Mesenchymal stem cell (in vitro differentiated cells and primary cell): ENCODE measurements at places on chromosomes 5 and 9.

- peak; percentile 73 for DNase-seq
These were observed 1922.1 kb upstream of the WWC1 start for GRCh38 chr5:166369346-166369745.

DNA sequence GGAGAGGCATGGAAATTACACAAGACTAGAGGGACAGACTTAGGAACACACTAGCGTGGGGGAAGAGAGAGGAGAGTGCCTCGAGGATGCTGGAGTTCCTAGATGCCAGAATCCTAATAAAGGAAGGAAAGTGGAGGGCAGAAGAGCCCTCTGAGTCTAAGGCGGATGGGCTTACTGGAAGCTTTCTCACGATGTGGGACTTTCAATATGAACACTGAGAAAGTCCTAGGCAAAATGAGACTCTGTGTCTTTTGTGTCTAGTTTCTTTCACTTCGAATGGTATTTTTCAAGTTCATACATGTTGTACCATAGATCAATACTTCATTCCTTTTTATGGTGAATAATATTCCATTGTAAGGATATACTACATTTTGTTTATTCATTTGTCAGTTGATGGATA, 239.4 kb downstream of the NSG2 start:
- no peak for DNase-seq

- peak; percentile 96 for DNase-seq
These were observed 29.9 kb downstream of the CSF2 start for GRCh38 chr5:132103332-132103951.

DNA sequence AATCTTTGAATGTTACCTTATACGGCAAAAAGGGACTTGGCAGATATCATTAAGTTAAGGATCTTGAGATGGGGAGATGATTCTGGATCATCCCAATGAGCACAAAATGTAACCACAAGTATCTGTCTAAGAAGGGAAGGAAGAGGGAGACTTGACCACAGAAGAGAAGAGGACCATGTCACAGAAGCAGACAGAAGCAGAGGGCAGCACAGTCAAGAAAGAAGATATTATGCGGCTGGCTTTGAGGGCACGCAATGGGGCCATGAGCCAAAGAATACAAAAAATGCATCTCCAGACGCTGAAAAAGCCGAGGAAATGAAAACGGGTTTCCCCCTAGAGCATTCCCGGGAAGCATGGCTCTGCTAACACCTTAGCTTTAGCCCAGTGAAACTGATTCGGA, 225.3 kb downstream of the NR2F1-AS1 start:
- DNase-seq, result no peak

DNA sequence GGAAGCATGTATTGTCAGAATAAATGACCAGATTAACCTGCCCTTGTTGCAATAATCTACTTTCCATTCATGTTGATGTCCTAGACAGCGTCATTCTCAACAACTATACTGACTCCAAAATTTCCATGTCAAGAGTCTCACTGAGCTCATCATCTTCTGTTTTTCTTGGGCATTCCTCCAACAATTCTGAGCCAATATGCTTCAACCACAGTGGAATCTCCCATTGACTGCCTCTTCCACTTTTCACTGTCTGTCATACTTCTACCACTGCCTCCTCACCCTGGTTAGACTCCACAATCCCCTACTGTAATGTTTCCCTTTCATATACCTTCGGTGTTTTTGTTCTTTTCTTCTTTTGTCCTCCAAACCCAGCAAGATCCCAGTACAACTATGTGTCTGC, 162.8 kb downstream of the TLE1 start:
- DNase-seq, result peak; percentile 91

DNA sequence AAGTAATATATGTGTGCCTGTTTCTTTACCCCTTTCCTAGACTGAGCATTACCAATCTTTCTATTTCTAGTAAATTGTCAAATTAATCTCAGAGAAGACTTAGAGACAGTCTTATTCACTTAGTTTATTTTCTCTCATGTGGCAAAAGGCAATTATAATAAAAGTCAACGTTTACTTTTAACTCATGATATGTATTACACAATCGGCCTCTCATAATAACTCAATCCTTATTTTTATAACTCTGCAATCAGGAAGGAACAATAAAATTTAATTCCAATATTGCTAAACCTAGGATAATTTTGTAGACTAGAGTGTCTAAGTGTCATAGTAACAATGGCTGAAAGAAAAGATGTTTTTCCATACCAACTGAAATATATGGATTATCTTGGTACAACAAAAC, 214.6 kb downstream of the PDE4D start:
- DNase-seq, result no peak

DNA sequence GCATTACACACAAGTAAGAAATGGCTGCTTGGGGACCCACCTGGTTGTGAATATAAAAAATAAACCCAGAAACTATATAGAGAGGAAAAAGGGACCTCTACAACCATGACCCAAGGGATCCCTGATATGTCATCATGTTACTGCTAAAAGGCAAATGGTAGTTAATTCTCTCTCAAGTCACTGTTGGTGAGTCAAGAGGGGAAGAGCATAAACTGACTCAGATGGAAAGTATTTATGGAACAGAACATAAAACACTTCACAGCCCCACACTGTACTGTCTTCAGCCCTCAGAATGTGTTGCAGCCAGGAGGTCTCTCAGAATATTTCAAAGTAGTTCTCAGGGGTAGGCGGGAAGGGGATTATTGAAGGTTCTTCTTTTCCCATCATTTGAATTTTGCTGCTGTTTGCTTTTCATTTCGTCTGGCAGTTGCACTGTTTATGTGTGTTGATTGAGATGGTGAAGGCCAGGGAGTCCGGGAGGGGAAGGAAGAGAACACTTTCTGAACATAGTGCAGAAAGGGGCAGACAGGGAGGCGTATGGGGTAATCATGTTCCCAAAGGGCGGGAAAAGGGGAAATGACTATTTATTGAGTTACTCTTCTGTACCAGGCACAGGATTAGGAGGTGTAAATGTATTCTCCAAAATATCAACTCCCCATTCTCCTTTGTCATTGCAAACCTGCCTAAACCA, 85.5 kb downstream of the TEK start:
- peak; percentile 97 for DNase-seq

GRCh38 chr9:127132921-127133647, 10.6 kb upstream of the ANGPTL2 start:
- peak; percentile 92 for DNase-seq

GRCh38 chr5:134634227-134634626, 1.6 kb upstream of the SAR1B start:
- DNase-seq, result no peak

- no peak for DNase-seq
These were observed 447.9 kb downstream of the SPATA31D1 start for GRCh38 chr9:82436475-82436874.

DNA sequence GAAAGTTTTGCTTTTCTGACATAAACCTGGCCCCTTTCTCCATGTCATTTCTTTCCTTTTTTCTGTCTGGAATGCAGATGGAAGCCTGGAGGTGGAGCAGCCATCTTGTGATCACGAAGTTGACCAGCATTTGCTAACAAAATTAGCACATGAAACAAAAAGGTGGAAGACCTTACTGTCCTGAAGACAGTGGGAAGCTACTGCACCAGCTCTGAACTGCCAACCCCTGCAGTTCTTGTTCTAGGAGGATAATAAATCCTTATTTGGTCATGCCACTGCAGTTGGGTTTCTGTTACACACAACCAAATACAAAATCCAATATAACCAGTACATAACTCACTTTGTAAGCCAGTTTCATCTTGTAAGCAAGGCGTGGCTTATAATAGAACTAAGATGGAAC, 249.4 kb upstream of the TBCA start:
- no peak for DNase-seq

- no peak for DNase-seq
These were observed 650.1 kb upstream of the COX7C start for GRCh38 chr5:85967681-85968080.

DNA sequence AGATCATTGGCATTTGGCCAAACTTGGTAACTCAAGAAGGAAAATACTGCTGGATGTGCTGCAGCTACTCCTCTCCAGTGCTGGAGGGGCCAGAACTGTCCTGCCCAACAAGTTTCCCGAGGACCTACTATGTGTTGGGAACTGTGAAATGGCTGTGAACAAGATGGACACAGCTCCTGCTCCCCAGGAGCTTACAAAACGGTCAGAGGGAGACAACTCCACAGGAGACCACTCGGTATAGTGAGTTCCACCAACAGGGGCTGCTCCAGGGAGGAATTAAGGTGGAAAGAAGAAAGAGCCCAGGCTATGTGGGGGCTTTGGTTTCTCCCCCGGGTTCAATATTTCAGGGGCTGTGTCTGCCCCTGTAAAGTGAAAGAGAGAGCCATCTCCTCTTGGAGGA, 78.8 kb downstream of the GNA14 start:
- DNase-seq, result no peak

DNA sequence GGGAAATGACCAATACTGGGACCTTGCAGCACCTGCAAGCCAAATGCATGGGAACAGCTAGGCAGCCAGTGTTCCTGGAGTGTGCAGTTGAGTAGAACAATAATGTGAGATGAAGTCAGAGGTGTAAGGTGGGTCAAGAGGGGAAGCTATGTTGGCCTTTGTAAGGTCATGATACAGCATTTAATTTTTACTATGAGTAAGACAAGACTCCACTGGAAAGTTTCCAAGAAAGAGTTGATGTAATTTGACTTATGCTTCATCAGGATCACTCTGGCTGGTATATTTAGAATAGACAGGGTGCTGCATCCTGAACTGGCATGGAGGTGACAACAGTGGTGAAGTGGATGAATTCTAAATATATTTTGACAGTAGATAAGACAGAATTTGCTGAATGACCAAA, 744.8 kb downstream of the KCTD16 start:
- no peak for DNase-seq

DNA sequence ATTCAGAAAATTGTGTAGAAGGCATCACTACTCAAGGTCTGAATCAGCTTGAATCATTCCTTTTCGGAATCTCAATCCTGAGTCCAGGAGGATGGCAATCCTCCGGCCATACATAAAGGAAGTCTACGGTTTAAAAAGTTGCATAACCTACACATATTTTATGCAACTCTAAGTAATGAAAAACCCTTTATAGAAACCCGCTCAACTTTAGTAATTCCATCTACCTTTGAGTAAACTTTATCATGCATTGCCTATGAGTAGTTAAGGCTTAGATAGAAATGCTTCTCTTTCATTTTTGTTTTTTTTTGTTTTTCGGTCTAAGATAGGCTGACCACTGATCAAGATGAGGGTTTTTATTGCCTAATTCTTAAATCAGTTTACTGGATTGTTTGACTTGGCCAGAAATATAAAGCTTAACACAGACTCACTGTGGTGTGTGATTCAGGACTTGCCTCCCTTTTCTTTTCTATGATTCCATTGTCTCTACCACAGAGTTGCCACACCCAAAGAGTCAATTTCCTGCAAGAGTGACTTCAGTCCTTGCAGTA, 85.0 kb downstream of the LURAP1L start:
- no peak for DNase-seq

GRCh38 chr9:4890929-4891328, 94.1 kb upstream of the JAK2 start:
- no peak for DNase-seq

GRCh38 chr9:91191411-91192380, 170.0 kb downstream of the AUH start:
- no peak for DNase-seq

DNA sequence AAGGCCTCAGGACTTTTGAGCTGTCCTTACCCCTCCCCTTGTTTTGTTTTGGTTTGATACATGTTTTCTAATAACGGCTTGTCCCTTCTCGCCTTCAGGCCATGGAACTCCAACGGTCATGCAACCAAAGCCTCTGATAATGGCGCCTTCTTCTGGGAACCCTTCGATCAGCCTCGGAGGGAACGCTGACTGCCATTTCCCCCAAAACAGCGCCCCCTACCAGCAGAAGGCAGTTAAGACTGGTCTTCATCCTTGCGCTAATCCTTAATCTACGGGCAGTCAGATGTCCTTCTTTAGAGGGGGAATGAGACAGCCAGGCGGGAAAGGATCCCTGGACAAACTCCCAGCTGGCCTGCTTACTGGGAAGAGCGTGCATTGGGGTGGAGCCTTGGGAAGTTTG, 276.6 kb downstream of the ICE1 start:
- DNase-seq, result no peak

DNA sequence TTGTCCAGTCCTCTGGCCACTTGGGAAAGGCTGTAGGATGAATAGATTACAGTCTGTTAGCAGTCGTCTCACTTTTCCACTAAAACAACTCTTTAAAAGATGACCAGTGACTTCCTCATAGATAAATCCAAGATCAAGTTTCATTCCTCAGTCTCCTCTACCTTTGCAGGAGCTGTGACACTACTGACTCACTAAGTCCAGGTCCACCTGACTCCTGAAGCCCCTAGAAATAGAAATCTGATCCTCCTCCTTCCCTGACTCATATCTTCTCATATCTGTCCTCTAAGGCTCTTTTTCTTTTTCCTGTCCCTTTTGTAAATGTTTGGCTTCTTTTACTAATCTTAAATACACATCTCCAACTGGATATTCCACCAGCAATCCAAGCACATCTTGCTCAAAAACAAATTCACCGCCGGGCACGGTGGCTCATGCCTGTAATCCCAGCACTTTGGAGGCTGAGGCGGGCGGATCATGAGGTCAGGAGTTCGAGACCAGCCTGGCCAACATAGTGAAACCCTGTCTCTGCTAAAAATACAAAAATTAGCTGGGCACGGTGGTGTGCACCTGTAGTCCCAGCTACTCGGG, 2.6 kb downstream of the CCDC125 start:
- no peak for DNase-seq

- DNase-seq, result peak; percentile 19
These were observed 338.2 kb upstream of the TLE4 start for GRCh38 chr9:79233542-79233941.

GRCh38 chr5:140827704-140828361, at the start of gene PCDHA6:
Gene PCDHA6, plus strand, starts transcription at chr5:140827960. Its CDS starts 132 bp downstream, at chr5:140828092.
- peak; percentile 62 for DNase-seq

GRCh38 chr5:98763001-98763630, 10.3 kb upstream of the RGMB start:
- peak; percentile 64 for DNase-seq

DNA sequence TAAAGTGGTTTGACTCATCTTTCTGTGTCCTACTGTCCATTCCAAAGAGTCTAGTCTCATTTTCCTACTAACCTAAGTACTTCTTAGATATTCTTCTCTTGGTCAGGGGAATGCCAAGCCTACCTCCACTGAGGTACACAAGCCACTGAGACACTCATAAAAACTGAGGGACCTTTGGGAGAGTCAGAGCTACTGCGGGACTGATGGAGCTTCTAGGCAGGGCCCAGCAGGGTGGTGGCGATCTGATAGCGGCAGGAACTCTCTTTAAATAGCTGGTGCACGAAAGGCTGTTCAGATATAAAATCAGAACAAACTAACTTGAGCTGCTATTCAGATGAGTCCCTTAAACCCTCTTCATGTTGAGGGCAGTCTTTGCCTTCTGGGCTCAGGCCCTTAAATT, 14.7 kb downstream of the NUP214 start:
- no peak for DNase-seq

DNA sequence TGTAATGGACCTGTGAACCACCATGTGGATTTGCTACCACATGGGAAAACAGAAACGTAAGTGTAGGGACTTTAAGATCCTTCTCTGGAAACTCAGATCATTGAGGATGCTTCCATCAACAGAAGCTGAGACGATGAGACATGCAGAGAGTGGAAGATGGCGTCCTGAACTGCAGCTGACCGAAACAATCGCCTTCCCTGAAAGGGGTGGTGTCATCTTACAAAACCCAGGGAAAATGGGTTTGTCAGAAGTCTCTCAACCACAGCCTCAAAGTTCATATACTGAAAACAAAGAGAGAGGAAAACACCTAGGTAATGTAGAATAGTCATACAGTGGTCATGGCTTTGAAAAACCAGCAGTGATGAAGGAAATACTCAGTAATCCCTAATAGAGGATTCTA, 6.6 kb upstream of the PTPN3 start:
- no peak for DNase-seq
